ENCODE measurements at places on chromosomes 2 and 18.

- DNase-seq: peak; percentile 54
Measured at GRCh38 chr2:138827426-138828054, 47.4 kb upstream of the NXPH2 start.

DNA sequence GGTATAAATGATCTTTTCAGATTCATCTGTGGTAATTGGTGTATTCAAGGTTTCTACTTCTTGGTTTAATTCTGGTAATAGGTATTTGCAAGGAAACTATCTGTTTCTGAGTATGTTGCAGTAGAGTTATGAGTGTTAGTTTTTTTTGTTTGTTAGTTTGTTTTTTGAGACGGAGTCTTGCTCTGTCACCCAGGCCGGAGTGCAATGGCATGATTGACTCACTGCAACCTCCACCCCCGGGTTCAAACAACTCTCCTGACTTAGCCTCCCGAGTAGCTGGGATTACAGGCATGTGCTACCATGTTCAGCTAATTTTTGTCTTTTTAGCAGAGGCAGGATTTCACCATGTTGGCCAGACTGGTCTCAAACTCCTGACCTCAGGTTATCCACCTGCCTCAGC, 60.9 kb upstream of the IL1R2 start:
- no peak for DNase-seq

- no peak for DNase-seq
Measured at GRCh38 chr2:168550670-168551069, 94.6 kb downstream of the CERS6 start.

DNA sequence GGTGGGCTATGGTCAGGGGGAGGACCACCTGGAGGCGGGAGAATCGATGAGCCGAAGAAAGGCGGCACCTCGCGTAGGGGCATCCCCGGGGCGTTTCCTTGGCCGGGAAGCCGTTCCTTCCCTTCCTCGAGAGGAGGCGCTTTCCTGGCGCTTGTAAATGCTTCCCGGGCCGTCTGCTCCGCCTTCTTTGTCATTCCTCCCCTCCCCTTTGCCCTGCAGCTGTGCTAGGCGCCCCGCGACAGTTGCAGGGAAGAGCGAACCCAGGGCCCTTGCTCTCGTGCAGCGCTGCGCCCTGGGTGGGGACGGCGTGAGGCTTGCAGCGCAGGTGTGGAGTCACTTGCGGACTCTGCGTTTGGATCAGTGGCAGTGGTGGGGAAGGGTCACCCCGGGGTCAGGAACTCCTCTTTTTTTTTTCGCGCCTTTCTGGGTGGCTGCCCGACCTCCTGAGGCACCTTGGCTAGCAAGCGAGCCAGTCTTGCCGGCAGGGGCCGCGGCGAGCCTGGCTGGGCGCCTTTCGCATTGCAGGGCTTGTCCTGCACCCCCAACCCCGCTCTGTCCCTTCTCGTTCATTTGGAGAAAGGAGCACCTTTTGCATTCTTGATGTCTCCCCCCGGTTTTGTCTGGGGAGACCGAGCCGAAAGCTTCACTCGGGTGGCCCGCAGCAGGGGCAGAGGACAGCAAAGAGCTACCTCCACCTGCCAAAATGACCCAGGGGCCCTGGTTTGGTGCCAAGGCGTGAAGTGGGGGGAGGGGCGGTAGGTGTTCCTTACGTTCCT, 858 bp downstream of the KCNS3 start:
- DNase-seq: peak; percentile 73

GRCh38 chr18:40944576-40944975, 1010.5 kb upstream of the PIK3C3 start:
- DNase-seq: no peak

- no peak for DNase-seq
Measured at GRCh38 chr2:27790796-27791195, 19.3 kb downstream of the MRPL33 start.

DNA sequence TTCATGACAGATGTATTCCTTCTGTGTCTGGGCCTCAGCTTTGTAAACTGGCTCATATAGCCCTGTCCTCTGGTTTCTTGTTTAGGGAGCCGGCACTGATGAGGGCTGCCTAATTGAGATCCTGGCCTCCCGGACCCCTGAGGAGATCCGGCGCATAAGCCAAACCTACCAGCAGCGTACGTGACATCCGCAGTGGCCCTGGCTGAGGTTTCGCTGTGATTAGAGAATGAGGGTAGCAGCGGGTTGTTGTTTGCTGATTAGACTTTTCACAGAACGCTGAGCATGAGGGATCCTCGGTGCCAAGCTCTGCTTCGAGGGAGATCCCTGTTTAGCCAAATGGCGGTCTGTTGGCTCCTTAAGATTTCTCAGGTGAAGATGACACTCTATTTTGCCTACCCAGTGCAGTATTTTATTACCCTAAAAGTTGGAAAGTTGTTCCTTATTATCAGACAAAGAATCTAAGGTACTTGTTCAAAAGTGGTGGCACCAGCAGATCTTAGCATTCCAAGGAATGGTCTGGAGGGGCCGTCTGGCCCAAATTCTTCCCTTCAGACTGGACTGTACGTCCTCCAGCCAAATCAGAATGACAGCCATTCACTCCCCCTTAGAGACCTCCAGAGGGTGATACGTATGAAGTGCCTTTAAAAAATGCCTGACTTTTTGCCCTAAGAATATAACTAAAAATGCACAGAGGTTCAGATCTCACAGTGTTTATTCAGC, 21.5 kb upstream of the GMCL1 start:
- no peak for DNase-seq

GRCh38 chr2:212538305-212539071, at the start of gene ERBB4:
ERBB4 (minus strand) TSS chr2:212538802; CDS start chr2:212538530, 272 bp downstream.
- no peak for DNase-seq

GRCh38 chr18:13611142-13611600, 115.2 kb downstream of the FAM210A start:
- DNase-seq: no peak

DNA sequence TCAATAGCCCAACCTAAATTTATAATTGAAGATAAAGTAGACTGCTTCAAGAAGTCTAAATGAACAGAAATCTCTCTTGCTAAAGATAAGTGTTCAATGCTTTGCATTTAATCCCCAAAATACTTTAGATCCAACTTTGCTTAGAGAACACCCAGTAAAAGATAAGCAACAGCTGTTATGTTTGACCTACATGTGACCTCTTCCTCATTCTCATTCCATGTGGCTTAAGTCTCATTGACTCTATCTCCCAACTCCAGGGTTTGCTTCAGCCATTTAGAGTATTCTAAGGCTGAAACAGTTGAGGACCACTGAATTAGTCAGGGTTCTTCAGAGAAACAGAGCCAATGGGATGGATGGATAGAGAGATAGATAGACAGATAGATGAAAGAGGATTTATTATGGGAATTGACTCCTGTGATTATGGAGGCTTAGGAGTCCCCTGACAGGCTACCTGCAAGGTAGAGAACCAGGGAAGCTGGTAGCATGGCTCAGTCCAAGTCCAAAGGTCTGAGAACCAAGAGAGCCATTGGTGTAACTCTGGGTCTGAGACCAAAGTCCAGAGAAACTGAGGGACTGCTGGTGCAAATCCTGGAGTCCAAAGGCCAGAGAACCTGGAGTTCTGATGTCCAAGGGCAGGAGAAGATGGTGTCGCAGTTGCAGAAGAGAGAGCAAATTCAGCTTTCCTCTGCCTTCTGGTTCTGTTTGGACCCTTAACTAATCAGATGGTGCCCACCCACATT, 32.1 kb downstream of the CRYGD start:
- DNase-seq: no peak

DNA sequence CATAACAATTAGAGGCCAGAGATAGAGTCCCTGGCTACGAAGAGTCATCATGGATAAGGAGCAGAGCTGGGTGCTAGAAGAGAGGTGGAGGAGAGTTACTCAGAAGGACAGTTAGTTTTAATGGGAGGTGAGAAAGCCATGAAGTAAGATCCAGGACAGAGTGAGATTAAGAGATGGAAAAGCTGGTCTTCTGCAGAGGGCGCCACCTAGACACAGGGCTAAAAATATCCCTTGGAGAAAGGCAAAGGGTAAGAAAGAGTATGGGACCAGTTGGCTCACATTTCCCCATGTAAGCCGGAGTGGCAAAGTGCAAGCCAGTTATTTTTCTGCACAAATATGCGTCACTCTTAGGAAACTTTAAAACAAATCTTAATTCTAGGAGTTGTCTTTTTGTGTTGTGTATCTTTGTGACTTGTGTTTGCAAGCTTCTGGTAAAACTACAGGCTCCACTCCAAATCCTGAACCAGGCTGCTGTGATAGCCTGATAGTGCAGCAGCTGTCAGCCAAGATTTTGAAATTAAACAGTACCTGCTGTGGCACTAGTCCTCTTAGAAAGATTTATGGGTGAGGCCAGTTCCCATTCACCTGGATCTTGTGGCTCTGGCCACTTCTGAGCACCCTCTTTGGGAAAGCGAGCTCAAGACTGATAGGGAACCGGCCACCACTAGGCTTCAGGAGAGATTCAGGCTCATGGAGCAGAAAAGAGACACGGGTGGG, 204.2 kb downstream of the TPGS2 start:
- DNase-seq: no peak

GRCh38 chr2:12549641-12550040, 167.1 kb upstream of the TRIB2 start:
- peak; percentile 84 for DNase-seq

DNA sequence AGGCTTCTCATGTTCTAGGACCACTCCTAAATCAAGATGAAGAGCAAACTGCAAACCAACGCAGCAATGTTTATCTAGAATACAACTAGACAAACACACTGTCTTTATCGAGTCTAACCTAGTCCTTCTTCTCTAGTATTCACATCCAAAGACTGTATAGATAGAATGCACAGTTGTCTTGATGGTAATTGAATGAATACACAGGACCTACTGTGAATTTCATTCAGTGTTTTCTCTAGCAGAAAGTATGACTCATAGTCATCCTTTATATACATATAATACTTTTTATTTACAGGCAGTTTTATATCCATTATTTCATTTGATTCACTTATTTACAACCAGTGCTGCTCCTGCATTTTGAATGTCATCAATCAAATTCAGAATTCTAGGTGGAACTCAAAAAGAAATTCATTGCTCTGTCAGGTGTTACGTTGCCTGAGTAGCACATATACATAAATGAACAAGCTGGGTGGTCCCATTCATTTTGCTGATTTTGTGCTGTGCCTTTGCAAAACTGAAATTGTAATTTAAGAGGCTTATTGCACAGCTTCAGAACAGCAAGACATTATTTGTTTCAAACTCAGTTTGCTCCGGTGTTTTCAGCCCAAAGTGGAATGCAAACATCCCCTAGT, 374.8 kb downstream of the EPHA4 start:
- no peak for DNase-seq

DNA sequence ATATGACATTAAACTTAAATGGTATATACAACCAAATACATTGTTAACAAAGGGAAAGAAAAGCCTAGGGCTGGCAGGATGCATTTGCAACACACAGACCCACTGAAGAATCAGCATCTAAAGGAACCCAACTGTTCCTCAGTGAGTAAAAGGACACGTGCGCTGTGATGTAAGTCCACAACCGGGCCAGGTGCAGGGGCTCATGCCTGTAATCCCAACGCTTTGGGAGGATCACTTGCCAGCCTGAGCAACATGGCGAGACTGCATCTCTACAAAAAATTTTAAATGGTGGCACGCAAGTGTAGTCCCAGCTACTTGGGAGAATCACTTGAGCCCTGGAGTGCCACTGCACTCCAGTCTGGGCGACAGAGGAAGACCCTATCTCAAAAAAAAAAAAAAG, 3.9 kb downstream of the DTNB start:
- no peak for DNase-seq

DNA sequence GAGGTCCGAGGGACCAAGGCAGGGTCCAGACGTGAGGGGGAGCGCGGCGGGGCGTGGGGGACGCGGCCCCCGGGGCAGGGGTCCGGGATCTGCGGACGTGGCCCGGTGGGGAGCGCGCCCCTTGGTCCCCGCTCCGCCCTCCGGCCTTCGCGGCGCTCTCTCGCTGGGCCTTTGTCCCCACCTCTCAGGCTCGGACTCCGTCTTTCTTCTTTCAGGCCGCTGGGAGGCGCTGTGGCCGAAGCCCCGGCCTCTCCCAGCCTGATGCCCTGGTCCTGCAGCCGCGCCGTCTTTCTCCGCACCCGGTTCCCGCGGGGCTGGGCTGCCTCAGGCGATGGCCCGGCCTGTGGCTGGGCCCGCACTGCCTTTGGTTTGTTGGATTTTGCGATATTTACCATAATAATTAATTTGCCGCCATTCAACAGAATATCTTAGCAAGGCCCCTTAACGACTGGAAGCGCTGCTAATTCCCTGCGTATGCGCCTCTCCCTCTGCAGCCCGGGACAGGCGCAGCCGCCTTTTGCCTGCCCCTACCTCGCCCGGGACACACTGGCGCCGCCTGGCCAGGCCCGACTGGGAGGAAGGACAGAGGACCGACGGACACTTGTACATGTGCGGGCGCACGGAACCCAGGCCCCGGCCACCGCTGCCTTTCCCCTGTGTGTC, 10.8 kb downstream of the SIX3 start:
- DNase-seq: peak; percentile 41

GRCh38 chr2:230230087-230230486, 4.6 kb downstream of the SP140 start:
- DNase-seq: peak; percentile 50

GRCh38 chr2:223729781-223730180, 107.6 kb downstream of the AP1S3 start:
- DNase-seq: no peak

GRCh38 chr2:215888680-215889079, 124.7 kb downstream of the MREG start:
- no peak for DNase-seq

DNA sequence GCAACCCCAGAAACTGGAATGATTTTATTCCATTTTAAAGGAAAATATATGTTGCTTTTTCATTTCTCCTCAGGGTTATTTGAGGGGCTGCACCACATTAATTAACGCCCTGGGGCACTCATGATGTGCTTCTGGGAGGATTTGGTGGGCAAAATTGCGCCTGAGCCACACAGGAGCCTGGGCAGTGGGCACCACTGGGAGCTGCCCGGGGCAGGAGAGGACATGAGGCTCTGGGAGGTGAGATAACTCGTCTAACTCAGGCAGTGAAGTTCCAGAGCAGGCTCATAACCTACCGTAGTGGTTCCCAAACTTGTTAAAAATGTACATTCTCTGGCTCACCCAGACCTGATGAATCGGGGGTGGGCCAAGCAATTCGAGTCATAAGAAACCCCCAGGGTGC, 68.3 kb downstream of the EDAR start:
- DNase-seq: no peak

GRCh38 chr2:239576784-239577685, 176.2 kb upstream of the HDAC4 start:
- no peak for DNase-seq

GRCh38 chr2:37323781-37324535, 675 bp downstream of the PRKD3 start:
- peak; percentile 55 for DNase-seq

- DNase-seq: no peak
Measured at GRCh38 chr2:158056875-158057274, 44.8 kb upstream of the UPP2 start.

- DNase-seq: peak; percentile 88
Measured at GRCh38 chr18:2325308-2325849, 245.9 kb downstream of the METTL4 start.

GRCh38 chr2:132871831-132872230, 201.8 kb upstream of the LYPD1 start:
- DNase-seq: no peak

GRCh38 chr2:43611987-43612894, 16.4 kb upstream of the THADA start:
- peak; percentile 58 for DNase-seq

- DNase-seq: no peak
Measured at GRCh38 chr18:7953095-7953958, 386.2 kb downstream of the PTPRM start.

- DNase-seq: peak; percentile 76
Measured at GRCh38 chr2:163771596-163771995, 35.8 kb upstream of the FIGN start.

GRCh38 chr2:40360652-40361051, 91.2 kb downstream of the SLC8A1 start:
- DNase-seq: no peak

Data from mammary epithelial cell (primary cell).